Stimulated activated CD4-positive, alpha-beta T cell treated with anti-CD3 and anti-CD28 coated beads, Interleukin-2, amount 100 ng/mL, for 48 hours (primary cell): ENCODE measurements at places on chromosomes 13 and 19.

DNA sequence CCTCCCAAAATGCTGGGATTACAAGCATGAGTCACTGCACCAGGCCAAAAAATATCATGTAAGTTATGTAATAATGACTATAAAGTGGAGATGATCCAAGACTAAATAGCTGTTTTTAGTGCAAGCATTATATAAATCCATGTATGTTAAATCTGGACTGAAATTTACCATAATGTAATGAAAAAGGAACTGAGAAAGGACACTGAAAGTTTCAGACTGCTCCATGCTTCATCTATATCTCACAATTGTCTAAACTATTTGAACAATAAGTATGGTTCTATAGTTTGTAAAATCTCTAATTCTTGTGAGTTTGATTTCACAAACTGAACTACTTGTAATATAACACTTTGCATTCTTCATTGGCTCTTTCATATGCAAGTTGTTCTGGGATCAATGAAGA, 2299.5 kb downstream of the PCDH9 start:
- DNase-seq, result no peak

- DNase-seq, result no peak
These were observed 12.0 kb upstream of the DZIP1 start for GRCh38 chr13:95656386-95657015.

DNA sequence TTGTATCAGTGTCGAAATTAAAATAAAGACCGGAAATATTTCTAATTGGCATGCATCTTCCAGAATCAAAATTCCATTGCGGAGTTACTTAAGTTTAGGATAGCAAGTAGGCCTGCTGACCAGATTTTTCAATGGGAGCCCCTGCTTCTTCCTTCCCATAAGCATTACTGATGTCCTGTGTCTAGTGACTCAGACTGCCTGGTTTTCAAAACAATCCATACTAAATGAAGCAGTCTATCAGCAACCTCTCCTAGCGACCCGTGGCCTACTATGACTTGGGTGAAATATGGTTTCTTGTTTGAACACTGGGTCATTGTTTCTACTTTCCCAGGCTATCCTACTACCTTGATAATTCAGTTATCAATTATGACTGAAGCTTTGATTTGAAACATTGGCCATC, 571.6 kb downstream of the TBC1D4 start:
- DNase-seq, result no peak

DNA sequence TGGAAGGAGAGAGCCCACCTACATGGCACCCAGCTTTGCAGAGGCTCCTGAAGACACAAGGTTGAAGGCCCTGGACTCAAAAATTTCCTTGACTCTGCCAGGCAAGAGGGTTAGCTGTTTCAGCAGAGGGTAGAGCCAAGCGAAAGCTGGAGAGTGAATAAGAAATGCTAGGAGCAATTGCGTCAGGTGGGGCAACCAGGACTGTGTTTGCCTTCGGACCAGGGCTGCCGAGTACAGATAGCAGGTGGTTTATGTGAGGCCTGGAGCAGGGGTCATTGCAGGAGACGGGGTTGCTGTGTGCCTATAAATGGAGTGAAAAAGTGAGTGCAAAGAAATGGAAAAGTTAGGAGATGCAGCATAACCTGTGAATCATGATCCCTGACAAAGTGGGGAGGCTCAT, 59.1 kb downstream of the IRS2 start:
- no peak for DNase-seq
